ENCODE measurements at places on chromosomes 2 and 18.

- DNase-seq = no peak
Observed at GRCh38 chr2:52144590-52144989, 1112.7 kb upstream of the NRXN1 start.

DNA sequence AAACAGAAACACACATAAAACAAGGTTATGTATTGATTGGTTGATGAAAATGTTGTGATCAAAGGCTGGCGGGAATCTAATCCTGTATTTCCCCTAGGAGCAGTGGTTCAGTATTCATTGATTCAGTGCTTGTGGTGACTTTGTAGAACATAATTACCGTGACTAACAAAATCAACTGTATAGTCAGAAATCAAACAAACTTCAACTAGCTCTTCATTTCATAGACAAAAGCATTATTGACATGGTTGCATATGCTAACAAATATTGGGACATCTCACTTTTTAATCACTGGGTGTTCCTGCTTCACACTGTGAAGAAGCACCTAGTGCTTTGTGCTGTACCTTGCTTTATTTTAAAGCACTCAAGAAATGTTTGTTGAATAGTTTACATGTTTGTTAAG is 41.4 kb downstream of the USP14 start:
- DNase-seq = no peak

DNA sequence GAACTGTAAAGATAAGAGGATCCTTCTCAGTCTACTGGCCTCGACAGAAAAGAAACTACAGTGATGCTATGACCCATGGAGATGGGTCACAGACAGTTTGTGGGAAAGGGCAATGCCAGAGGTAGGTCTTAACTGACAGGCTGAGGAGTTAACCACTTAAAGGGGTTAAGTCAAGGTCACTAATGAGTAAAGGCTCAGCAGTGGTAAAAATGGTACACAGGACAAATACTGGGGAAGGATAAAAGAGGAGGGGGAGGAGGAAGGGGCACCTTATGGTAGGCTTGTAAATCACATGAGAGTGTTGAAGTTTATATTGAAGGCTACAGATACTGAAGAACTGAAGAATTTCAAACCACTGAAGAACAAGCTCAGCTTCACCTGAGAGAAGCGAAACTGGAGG is 9.9 kb downstream of the IER3IP1 start:
- DNase-seq = no peak

DNA sequence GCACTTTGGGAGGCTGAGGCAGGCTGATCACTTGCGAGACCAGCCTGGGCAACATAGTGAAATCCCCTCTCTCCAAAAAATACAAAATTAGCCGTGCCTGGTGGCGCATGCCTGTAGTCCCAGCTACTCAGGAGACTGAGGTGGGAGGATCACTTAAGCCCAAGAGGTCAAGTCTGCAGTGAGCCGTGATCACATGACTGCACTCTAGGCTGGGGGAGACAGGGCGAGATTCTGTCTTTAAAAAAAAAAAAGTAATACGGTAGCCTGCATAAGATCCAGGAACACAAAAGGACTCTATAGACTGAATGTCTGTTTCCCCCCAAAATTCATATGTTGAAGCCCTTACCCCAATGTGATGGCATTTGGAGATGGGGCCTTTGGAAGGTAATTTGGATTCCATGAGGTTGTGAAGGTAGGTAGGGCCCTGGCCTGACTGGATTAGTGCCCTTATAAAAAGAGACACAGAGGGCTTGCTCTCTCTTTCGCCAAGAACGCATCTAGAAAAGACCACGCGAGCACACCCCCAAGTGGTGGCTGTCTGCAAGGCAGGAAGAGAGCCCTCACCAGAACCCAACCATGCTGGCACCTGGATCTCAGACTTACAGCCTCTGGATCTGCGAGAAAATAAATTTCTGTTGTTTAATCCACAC is 17.0 kb downstream of the MBOAT2 start:
- peak; percentile 21 for DNase-seq

DNA sequence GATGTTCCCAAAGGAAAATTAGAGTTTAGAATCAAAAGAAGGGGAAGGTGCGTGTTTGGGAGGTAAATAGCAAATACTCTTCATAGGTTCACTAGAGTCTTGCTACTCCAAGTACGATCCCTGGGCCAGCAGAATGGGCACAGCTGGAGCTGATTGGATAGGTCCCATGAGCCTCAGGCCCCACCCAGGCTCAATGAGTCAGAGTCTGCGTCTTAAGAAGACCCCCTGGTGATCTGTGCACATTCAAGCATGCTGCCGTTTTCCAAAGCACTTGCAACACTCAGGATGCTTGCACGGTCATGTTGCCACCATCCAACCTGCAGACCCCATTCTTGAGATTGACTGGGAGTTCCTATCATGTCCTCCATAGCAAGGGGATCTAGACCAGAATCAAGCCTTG is 40.5 kb downstream of the ABCG8 start:
- no peak for DNase-seq
